ENCODE measurements at places on chromosomes 6 and 20.

DNA sequence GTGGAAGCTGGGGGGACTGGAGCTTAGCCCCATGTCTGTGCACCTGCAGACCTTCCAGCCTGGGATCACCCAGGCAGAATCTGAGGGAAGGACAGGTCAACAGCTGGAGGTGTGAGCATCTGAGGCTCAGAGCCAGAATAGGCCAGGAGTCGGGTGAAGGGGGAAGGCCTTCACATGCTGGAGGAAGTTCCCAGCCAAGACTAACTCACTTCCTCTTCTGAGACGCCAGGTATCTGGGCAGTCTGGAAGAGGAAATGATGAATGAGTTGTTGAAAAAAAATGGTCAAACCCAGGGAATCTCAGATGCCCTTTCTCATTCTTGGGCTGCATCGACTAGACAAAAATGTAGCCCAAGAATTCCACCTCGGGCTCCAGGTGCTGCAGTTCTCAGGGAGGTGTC, 73.6 kb upstream of the TIAM2 start:
- DNase-seq = no peak

- DNase-seq = no peak
Measured at GRCh38 chr20:49231471-49231870, 12.3 kb downstream of the DDX27 start.

DNA sequence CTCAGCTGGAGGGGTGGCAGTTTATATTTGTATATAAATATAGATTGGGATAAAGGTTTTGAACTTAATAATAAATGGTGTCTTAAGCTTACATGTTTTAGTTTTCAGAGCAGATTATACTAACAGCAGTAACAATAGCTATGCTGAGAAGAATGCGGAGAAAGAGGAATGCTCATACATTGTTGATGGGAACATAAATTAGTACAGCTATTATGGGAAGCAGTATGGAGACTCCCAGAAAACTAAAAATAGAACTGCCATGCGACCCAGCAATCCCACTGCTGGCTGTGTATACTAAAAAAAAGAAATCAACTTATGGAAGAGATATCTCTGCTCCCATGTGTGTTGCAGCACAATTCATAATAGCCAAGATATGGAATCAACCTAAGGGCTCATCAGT, 127.9 kb downstream of the BCKDHB start:
- DNase-seq = no peak

DNA sequence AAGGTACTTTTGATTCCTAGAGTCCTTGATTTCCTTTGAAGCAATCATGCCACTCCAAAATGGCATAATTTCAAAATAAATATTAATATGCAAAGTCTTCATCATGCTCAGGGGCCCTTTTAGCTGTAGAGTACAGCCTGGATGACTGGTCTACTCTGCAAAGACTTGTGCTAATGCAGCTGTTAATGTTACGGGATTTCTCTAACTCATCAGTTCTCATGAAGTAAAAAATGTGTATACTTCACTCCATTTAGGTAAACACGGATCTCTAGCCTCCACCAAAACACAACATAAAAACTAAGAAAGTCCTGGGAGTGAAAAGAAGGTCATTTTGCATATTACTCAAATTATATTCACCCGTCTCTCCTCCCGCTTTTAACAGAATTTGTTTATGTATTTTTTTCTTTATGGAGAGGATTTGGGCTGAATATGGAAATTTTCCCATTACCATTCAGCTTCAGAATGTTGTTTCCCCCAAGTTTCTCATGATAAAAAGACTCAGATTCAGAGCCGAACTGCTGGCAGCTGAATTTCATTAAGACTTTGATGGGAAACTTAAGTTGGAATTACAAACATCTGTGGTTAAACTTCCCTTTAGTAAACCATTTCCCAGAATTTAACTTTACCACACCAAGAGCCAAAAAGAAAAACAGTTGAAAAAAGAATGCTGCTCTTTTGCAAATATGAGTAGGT, 8.7 kb downstream of the LAMA4 start:
- DNase-seq = no peak

- DNase-seq = no peak
Measured at GRCh38 chr6:34149452-34149810, 3.5 kb upstream of the GRM4 start.

DNA sequence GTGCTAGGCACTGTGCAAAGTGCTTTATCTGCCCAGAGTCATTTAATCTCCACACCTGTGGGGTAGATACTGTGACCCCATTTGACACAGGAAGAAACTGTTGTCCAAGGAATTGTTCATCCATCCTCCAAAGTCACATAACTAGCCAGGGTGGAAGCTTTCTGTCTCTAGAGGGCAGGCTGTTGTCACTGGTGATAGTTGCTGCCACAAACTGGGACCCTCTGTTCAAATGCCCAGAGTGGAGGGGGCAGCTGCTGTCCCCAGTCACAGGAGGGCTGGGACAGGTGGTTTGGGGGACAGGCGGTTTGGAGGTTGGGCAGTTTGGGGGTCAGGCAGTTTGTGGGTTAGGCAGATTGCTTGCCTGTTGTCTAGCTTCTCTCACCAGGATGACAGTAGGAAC, 16.1 kb upstream of the TMEM242 start:
- no peak for DNase-seq

DNA sequence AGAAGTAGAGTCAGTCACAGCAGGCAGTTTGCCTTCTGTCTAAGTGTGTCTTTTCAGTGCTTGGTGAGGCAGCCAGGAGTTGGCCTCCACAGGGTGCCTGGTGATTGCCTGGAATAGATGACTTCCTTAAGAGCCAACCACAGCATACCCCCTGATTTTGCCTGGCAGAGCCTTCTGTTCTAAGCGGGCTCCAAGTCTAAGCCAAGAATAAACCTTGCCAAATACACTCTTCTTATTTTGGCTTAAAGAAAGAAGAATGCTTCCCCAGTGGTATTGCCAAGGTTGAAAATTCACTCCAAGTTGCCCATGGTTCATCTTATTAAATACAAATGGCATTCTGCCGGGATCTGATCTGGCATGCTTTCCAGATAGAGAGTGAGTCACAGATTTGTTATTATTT, 1424.8 kb upstream of the EYS start:
- DNase-seq = no peak

GRCh38 chr6:89269252-89269651, 45.8 kb downstream of the GABRR2 start:
- no peak for DNase-seq

- DNase-seq = no peak
Measured at GRCh38 chr20:2604506-2604835, 48.0 kb upstream of the NOP56 start.

- no peak for DNase-seq
Measured at GRCh38 chr20:37914672-37915433, 11.9 kb downstream of the VSTM2L start.

- peak; percentile 84 for DNase-seq
Measured at GRCh38 chr6:166626177-166627032, 646 bp downstream of the RPS6KA2 start.

- no peak for DNase-seq
Measured at GRCh38 chr6:150887978-150888563, 22.6 kb downstream of the MTHFD1L start.

GRCh38 chr6:124684621-124685020, 277.6 kb upstream of the RNF217 start:
- DNase-seq = no peak

DNA sequence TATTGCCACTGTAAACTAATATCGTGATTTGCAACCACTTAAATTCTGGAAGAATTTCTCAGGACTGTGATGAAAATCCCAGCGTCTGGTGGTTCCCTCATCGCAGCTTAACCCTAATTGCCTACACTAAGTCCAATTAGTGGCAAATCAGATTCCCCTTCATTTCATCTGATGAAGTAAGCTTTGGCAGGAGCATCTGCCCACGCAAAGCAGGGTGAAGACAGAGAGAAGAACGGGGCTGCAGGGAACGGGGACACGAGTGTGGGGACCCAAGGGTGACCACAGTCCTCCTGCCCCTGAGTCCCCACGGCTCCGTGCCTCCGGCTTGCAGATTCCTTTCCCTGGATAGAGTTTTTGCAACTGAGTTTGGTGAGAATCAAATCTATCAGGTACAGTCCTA, 159.5 kb downstream of the LY86 start:
- no peak for DNase-seq

DNA sequence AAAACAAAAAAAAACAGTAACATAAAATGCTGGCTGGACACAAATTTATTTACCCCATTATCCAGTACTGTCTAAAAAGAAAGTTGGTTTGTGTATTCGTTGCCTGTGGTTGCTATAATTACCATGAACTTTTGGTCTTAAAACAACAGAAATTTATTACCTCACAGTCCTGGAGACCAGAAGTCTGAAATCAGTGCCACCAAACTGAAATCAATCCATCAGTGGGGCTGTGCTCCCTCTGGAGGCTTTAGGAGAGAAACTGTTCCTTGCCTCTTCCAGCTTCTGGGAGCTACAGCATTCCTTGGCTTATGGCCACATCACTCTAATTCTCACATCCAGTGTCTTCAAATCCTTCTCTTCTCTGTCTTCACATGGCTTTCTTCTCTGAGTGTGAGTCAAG, 79.4 kb downstream of the SNX5 start:
- no peak for DNase-seq

DNA sequence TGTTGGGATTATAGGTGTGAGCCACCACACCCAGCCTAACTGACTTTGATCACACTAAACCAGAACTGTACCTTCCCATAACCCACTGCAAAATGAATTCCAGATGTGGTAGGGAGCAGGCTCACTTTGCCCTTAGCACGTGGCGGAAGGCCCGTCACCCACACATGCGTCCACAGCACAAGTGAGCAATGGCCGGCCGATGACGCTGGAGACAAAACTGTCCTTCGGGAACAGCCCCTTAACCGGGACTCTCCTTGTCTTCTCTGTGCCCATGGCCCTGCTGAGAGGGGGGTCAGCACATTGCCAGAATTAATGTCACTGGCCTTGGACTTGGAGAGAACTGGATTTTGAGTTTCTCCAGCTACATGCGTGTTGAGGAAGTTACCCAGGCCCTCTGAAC, 107.2 kb downstream of the TOX2 start:
- no peak for DNase-seq

GRCh38 chr6:73107016-73107415, 118.3 kb downstream of the KHDC1L start:
- DNase-seq = no peak

- DNase-seq = no peak
Measured at GRCh38 chr6:32148289-32149091, 3.2 kb downstream of the PRRT1 start.

DNA sequence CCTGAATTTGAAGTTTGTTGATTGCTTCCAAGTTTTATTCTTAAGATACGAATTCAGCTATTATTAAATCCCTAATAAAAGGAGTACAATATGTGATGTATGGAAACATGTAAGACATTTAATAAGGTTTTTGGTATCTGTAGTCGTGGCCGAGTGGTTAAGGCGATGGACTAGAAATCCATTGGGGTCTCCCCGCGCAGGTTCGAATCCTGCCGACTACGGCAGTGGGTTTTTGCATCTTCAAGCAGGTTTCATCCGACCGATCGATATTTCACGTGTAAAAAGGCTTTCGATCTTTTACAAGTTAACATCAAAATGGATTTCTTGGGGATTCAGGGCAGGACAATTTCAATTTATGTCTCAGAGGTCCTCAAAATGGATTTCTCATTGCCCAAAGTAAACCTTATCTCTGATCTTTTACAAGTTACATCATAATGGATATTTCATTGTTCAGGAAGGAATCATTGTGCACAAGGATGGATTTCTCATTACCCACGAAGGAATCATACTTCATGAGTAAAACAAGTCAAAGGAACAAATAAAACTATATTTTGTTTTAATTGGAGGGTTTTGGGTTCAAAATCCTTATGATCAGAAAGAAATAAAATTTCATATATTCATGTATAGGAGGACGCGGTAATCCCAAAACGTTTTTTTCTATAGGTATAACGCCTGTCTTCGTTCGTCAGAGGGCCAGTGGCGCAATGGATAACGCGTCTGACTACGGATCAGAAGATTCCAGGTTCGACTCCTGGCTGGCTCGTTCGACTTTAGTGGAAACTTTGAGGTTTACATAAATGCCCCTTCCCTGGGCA, 37.3 kb upstream of the BTN3A2 start:
- DNase-seq = no peak

DNA sequence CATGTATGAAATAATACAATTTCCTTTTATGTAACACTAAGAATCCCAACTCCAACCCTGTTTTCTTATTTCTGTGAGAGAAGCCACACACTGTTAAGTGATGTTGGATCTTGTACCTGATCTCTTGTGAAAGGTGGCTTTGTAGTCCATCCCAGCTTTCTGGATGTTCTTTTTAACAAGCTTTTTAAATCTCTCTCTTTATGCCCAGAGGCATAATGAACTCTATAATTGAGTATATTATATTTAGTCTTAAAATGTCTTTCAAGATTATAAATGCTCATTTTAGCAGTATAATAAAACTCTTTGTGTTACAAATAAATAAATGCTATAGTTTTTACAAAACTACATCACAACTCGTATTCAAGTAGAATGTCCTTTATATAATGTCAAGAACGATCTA, 922.1 kb downstream of the EPHA7 start:
- DNase-seq = no peak

- no peak for DNase-seq
Measured at GRCh38 chr6:150230832-150231524, 88.1 kb downstream of the PPP1R14C start.

- no peak for DNase-seq
Measured at GRCh38 chr6:50925981-50926380, 107.3 kb downstream of the TFAP2B start.

DNA sequence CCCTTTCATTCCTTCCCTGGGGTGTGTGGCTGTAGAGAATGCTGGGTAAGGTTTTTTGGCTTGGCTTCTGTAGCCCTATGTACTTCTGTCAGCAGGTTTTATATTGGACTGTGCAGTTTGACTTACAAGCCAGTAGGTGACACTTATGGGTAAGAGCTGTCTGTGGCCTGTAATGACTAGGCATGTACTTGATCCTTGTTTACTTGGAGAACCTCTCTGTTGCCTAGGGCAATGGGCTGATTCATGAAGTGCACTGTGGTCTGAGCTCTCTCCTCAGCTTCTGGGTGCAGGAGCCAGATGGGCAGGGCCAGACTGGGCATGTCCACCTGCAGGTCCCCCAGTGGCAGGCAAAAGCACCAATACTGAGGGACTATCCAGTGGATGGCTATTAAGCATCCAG, 544.6 kb downstream of the ADGRB3 start:
- DNase-seq = no peak

DNA sequence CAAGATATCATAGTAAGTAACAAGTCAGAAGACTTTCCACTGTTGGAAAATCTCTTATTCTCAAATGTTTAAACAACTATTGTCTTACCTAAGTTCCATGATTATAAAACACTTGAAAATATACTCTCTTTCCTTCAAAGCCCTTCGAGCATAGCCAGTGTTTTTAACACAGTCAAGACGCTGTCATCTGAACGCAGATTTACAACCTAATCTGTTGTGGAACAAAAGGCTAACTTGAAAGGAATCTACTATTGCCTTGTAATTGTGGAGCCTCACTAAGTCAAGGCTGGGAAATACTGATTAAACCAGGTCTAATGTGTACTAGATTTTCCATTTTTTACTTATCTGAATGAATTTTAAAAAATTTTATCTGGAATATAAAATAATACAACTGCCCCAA, 205.8 kb downstream of the TRDN start:
- DNase-seq = no peak

GRCh38 chr20:53382263-53382844, 211.3 kb downstream of the ZNF217 start:
- no peak for DNase-seq

Data from NCI-H774 (cell line).